Erythroblast (primary cell): ENCODE measurements at places on chromosomes 7 and 10.

DNA sequence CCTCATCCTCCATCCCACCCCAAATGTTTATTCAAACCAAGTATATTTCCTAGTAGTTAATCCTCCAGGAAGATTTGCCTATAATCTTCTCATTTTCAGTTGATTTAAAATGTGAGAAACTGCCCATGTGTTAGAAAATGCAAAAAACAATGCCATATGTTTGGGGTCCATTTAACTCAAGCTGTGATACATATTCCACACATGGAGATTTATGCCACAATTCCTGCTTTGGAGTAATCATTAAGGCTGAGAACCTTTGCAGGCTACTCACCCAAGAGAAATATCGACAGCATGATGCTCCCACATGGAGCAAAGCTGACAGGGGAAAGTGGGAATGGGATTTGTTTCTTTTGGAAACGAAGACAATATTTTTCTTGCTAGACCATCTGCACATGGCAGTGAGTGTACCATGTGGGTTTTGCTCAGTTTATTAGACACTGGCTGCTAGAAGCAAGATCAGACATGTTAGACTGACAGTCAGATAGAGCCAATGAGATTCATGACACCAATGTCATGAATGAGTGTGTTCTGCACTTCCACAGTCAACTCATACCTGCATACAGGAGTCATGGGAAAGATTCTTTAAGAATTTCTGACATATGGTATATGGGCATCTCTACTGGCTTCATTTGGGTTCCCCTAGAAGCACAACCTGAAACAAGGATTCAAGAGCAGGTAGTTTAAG, 3.4 kb upstream of the GRM8 start:
- no peak for DNase-seq

- DNase-seq, result no peak
Measured at GRCh38 chr7:101420436-101420835, 57.8 kb downstream of the COL26A1 start.

GRCh38 chr10:49055221-49055849, 60.0 kb downstream of the VSTM4 start:
- no peak for DNase-seq

- DNase-seq, result peak; percentile 51
Measured at GRCh38 chr7:135160858-135161653, 9.5 kb downstream of the CYREN start.
